ENCODE measurements at places on chromosomes 5 and 9.
A peak's percentile ranks its signal among the peaks of the same experiment; 100 is the strongest.

GRCh38 chr9:114303977-114304376 lies 18.9 kb upstream of the ORM1 start:
- no peak for ATAC-seq

DNA sequence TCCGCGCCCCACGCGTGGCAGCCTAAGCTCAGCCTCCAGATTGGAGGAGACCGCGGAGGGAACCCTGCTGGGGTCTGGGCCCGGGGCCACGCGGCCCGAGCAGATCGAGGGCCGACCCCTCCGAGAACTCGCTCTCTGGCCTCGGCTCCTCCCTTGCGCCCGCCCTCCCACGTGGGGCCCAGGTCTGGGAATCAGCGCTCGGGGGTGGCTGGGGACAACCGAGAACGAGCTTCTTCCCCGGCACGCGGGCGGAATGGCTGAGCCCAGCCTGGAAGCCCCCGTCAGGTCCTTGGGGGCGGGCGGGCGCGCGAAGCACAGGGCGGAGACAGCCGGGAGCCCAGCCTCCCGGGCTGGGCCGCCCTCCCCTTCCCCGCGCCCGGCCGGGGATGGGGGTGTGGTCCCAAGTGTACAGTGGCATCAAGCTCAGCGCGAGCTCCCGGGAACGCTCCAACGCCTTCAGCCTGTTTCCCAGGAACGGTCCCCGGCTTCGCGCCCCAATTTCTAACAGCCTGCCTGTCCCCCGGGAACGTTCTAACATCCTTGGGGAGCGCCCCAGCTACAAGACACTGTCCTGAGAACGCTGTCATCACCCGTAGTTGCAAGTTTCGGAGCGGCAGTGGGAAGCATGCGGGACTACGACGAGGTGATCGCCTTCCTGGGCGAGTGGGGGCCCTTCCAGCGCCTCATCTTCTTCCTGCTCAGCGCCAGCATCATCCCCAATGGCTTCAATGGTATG lies at the start of gene SLC22A4:
SLC22A4 (plus strand) TSS at position 403 of the 736 bp plus-strand sequence; CDS start at position 626, 223 bp downstream.
- peak; percentile 82 for ATAC-seq

GRCh38 chr5:144469106-144469505 lies 298.4 kb downstream of the KCTD16 start:
- ATAC-seq = no peak

- no peak for ATAC-seq
Measured at GRCh38 chr5:179923436-179923835, 15.7 kb upstream of the TBC1D9B start.

- ATAC-seq = no peak
Measured at GRCh38 chr9:116325924-116326323, 172.3 kb downstream of the PAPPA start.

DNA sequence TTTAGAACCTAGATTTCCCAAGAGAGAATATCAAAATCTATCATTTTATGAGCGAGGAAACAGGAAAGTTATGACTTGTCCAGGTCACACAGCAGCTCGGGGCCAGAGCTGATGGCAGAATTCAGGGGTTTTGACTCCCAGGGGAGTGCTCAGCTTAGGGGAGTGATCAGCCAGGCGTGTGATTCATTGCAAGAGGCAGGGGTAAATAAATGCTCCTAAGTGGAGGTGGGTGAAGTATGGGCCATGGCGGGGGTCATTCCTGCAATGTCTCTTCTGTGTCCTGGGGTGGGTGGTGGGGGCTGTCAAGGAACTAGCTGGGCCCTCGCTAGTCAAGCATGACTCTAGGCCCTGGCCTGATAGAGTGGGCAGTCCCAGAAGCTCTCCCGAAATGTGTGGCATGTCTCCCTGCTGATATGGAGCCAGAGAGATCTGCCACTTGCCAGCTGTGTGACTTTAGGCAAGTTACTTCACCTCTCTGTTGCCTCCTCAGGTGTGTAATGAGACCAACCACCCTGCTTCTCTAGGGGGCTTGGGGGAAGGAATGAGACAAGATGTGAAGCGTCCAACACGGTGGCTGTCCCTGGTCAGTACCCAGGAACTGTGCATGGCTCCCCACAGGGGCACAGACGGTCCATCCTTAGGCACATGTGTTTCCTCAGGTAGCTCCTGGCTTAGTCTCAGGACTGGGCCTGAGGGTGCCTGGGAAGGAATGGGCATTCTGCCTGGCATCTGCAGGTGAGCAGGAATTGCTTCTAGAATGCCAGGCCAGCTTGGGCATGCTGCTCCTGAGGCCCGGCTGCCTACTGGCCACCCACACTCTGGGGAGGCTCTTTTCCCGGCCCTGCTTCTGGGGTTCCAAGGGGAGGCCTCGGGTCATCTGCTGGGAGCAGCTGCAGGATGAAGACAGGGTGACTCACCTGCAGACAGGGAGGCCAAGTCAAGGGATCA lies 36.5 kb upstream of the SH3PXD2B start:
- ATAC-seq = peak; percentile 24

DNA sequence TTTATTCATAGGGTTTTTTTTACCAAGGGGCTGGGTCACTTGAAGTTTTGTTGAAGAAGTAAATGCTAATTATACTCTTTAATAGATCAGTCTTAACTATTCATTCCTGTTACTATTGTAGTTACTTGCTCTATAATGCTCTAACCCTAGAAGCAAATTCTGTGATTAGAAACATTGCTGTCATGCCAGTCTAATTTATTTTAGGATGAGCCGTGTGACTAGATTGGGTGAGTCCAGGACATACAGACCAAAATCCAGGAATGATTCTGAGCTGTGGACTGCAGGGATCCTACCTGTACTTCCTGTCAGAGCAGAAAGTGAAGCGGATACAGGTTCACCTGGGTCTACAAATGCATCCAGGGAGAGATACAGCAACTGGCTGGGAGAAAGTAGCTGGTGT lies 757 bp upstream of the CCDC192 start:
- no peak for ATAC-seq

DNA sequence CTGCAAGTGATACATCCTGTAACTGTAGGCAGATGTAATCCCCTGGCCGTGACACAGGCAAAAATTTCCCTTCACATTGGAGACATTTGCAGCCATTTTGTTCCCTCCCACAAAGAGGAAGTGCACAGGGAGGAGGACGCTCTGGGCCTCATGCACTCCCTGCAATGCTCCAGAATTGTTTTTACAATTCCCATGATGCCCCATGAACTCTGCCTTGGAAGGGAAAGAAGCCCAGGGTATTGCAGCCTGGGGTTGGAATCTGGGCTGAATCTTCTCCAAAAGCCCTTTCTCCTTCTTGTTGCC lies 491.7 kb downstream of the CCDC171 start:
- no peak for ATAC-seq

- no peak for ATAC-seq
Measured at GRCh38 chr9:36864491-36865410, 169.3 kb downstream of the PAX5 start.

GRCh38 chr9:126982215-126983002 lies 67.8 kb downstream of the RALGPS1 start:
- no peak for ATAC-seq

- no peak for ATAC-seq
Measured at GRCh38 chr5:61020415-61020814, 75.4 kb downstream of the NDUFAF2 start.

DNA sequence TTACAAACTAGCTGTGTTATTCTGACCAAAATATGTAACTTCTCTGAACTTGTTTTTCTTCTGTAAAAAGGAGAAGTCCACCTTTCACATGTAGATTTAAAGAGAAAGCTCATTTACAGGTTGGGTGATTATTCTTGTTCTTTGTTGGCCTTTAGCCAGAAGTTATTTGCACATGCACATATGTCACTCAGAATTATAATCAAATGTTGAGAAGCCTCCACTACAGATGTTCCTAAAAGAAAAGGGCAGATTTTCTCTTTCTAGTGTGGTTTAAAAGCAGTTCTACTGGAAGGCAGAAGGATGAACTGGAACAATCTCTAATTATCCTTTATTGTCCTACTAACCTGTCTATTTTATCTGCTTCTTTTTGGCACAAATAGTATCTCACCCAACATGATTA lies 209.8 kb upstream of the ELAVL2 start:
- ATAC-seq = no peak

GRCh38 chr9:131734165-131734610 lies 5.7 kb downstream of the RAPGEF1 start:
- ATAC-seq = no peak
